ENCODE measurements at places on chromosomes 4 and X.
A peak's percentile ranks its signal among the peaks of the same experiment; 100 is the strongest.

DNA sequence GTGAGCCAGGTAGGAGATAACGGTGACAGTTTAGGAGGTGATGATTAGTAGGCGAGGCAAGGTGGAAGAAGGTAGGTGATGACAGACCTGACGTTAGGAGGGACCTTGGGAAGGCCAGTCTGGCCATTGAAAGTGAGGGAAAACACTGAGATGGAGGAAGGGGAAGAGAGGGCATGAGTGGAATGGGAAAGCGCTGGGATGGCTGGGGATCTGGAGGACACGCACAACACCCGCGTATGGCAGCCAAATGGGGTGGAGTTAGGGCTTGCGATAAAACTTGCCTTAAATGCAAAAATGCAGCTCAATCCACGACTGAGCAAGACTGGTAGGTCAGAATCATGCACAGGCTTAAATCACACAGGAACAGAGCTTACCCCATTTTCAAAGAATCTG is 605 bp upstream of the CDKL2 start:
- DNase-seq: no peak

- no peak for DNase-seq
Measured at GRCh38 chr4:98605216-98605615, 53.2 kb downstream of the TSPAN5 start.

GRCh38 chrX:153310901-153311300 is 10.7 kb downstream of the PNMA6F start:
- DNase-seq: no peak

DNA sequence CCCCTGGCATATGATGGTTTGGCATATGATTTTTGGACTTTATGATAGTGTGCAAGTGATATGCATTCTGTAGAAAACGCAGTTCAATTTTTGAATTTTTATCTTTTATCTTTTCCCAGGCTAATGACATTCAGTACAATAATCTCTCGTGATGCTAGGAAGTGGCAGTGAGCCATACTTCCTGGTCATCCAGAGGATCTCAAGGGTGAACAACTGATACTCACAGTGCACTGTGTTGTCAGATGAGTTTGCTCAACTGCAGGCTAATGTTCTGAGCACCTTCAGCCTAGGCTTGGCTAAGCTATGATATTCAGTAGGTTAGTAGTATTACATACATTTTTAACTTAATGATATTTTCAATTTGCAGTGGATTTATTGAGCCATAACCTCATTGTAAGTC is 405.3 kb downstream of the PCDH7 start:
- no peak for DNase-seq

DNA sequence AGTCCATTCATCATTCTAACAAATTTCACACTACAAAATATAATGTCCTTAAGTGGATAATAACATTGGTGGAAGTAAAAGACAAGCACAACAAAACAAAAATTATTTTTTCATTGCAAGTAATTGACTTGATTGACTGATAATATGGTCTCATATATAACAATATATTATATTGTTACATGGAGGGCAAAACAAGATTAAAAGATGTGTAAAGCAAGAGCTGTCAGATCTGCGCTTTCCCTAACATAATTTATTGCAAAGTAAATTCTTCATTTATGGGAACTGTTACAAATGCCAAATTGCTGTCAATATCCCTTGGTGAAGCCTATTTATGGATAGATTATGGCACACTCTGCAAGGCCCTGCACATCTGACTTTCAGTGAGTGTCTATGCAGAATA is 233.6 kb downstream of the PCDH7 start:
- DNase-seq: no peak

DNA sequence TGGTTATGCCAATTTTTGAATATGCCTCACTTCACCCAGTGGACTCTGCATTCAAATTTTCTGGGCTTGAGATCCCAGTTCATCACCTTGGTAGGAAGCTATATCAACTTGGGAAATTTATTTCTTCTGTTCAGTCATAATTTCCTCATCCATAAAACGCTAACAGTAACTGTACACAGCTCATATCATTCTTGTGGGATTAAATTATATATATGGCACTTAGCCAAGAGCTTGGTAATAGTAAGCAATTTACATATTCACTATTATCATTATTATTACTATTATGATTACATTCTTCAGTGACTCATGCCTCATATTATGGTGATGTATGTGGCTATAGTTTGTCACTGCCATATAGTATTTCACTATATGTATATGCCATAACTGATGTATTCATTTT is 177.6 kb downstream of the CPE start:
- no peak for DNase-seq

GRCh38 chrX:12885508-12885907 is 18.6 kb downstream of the TLR7 start:
- DNase-seq: no peak

- DNase-seq: no peak
Measured at GRCh38 chr4:177761692-177762091, 319.5 kb upstream of the AGA start.

DNA sequence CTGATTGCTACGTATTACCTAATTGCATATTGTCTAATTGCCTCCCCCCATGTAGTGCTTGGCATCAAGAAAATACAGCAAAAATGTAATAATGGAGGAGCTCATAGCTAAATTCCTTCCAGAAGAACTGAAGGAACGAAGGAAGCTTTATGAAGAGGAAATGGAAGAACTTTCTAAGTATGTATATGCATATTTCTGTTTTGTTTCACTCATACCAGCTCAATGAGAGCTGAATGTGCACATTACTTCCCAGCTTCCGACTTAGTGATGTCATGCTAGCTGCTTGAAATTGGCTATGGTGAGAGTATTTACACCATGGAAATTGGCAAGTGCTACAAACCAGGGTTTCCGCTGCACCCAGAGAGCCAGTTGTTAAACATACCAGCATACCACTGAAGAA is 34.7 kb downstream of the LONRF3 start:
- no peak for DNase-seq

DNA sequence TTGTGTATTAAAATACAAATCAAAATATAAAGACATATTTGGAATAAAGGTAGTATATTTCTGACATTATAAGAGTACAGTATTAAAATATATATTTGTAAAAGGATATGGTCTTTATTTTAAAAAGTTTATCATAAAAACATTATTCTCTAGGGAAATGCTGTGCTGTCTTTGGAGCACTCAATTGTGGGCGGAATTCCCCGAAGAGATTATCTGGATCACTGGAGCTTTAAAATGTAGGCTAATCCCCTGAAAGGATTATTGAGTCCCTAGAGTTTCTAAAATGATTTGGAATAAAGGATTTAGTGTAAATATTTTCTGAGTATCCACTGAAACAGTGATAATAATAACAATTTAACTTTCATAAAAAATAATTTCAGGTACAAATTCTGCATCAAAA is 1239.4 kb downstream of the TECRL start:
- DNase-seq: no peak

GRCh38 chr4:112526061-112526460 is 10.1 kb upstream of the NEUROG2 start:
- DNase-seq: no peak

GRCh38 chr4:87069037-87069742 is 134.4 kb downstream of the AFF1 start:
- no peak for DNase-seq

GRCh38 chrX:1612641-1613286 is 2.1 kb upstream of the ASMT start:
- no peak for DNase-seq

- DNase-seq: no peak
Measured at GRCh38 chrX:72125331-72126047, 6.2 kb downstream of the RTL5 start.

- no peak for DNase-seq
Measured at GRCh38 chr4:82611982-82612381, 50.2 kb upstream of the TMEM150C start.

DNA sequence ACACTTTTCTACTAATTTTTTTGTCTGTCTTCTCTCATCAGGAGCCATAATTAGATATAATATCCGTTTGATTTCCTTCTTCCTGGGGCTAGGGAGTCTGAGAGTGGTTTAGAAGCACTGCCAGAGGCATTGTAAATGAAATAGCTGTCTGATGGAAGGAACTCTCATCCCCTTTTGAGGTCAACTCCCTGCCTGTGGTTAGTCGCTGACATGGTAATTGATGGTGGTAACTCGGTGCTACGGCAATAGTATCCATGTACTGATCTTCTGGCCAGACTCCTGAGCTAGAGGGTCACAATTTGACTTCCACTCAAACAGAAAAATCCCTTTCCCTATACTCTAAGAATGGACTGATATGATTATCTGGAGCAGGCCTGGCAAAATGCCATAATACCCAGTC is 108.1 kb upstream of the TRPC5 start:
- no peak for DNase-seq

- DNase-seq: no peak
Measured at GRCh38 chrX:25006586-25007058, 9.1 kb downstream of the ARX start.

DNA sequence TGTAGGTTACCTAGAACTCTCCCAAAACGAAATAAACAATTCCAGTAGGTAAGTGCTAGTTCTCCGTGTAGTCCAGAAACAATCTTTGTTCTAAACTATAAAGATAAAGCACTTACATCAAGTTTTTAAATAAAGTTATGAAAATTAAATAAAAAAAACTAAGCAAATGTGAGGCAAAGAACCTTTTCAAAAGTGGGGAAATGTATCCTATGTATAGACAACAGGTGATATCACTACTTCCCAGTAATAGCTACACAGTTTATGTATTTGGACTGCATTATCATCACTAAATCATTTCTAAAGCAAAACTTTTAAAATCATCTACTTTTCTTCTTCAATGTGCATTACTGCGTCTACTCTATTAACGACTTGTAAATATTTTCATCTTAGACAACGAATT is 2.0 kb downstream of the YTHDC1 start:
- DNase-seq: no peak

DNA sequence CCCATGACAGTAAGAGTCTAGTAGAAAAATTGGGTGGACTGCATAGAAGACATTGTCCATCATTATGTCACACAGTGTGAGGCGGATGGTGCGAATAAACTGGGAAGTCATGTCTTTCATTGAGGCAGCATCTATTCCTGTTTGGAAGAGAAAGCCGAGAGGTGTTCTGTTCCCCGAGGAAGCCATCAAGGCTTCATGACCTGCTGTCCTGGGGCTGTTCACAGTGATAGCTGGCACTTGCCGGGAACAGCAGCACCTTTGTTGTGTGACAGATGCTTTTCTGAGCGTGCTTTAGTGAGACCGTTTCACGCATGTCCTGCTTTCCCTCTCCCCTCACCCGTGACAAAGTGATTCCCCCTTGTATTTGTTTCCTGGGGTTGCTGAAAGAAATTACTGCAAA is 20.3 kb downstream of the RGS12 start:
- no peak for DNase-seq

GRCh38 chr4:144787365-144788258 is 141.7 kb downstream of the HHIP start:
- DNase-seq: peak; percentile 1

GRCh38 chrX:105870445-105870844 is 48.1 kb downstream of the NRK start:
- DNase-seq: no peak

Measured in GM12892 (cell line).